ENCODE measurements at places on chromosomes 3 and 15.

GRCh38 chr3:125322166-125322565 is 53.0 kb downstream of the ZNF148 start:
- no peak for ATAC-seq

DNA sequence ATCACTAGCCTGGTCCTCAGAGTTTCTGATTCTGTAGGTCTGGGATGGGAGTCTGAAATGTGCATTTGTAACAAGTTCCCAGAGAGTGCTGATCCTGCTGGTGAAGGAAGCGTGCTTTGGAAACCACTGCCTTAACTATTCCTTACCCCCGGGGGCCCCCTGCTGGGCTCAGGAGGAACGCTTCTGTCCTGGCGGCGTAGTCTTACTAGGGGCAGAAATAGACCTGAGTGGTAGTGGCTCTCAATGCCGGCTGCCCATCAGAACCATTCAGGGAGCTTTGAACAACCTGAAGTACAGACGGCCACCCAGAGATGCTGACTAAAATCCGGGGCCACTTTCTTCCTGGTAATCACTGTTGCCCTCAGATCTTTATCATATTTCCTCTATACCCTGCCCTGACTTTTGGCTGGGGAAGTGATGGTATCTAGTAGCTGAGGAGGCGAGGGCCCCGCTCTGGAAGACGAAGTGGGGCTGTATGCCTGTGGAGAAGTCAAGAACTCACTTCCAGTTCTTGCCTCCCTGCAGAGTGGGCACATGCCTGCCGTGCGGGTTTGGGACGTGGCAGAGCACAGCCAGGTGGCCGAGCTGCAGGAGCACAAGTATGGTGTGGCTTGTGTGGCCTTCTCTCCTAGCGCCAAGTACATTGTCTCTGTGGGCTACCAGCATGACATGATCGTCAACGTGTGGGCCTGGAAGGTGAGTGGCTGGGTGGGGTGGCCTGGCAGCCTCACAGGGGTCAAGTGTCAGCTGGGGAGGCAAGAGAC is 16.3 kb upstream of the JMJD7 start:
- ATAC-seq = peak; percentile 86

DNA sequence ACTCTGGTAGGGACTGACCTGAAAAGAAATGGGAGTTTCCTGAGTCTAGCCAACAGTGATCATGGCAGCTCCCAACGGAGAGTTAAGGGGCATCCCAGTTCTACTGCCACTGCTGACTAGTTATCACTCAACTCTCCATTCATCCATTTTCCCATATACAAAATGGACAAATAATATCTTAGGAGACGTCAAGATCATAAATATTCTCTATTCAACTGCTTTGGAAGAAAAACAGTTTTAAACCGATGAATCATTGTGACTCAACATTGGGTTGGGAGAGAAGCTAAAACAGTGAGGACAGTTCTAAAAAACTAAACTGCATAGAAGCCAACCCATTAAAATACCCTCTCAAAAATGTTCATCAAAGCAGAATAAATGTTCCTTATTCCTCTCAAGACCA is 57.6 kb upstream of the CHRM5 start:
- no peak for ATAC-seq

DNA sequence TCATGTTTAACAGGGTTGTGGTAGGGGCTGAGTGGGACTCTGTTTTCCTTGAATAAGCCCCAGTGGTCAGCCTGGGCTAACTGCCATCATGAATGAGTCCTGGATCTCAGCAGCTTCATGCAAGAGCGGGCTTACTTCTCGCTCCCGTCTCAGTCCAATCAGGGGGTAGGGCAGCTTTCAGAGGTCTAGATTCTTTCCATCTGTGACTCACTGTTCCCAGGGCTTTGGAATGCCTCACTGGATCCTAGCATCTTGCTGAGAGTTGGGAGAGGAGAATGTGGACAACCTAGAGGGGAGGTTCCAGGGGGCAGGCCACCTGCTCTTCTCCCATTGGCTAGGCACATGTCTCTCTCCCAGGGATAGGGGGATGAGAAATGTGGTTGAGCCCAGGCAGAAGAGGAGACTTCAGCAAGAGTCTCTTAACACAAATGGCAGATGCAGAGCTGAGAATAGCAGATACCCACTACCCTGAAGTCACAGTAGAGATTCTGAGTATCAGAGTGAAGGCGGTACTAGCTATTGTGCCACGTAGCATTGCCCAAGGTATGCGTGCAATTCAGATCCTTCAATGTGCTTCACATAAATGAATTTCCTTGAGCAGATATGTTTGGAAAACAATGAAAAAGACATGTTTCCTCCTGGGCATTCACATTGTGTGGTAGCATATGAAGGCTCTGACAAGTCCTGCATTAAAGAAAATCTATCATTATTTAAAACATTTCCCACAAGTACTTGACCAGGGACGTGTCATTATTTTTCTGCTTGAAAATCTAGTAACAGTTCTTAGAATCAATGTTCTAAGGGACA is 257.7 kb upstream of the PROK2 start:
- ATAC-seq = no peak

DNA sequence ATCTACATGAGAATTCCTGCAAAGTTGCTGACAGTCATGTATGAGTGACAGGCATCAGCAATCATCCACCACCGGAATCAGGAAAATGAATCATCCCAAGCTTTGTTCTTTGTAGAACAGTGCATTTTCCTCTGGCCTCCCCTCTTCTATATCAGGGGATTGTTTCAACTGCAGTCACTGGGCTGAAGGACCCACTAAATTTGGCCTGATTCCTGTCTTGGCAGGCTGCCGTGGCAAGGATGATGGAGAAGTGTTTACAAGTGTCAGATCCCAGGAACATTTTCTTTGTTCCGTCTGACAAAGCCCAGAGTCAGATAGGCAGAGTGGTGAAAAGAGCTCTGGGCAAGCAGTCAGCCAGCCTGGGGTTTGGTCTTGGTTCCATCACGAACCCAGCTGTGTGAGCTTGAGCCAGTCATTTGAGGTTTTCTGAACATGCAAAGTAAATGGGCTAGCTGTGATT is 175.1 kb upstream of the TSC22D2 start:
- no peak for ATAC-seq

DNA sequence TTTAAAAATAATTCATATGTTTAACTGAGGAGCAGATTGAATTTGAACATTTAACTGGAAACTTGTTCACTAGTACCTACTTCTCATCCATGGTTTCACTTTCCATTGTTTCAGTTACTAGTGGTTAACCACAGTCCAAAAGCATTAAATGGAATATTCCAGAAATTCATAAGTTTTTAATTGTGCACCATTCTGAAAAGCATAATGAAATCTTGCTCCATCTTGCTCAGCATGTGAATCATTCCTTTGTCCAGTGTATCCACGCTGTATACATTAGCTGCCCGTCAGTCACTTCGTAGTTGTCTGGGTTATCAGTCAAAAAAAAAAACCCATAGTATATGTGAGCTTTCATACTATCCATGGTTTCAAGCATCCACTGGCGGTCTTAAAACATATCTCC is 217.6 kb downstream of the TPRG1 start:
- no peak for ATAC-seq

DNA sequence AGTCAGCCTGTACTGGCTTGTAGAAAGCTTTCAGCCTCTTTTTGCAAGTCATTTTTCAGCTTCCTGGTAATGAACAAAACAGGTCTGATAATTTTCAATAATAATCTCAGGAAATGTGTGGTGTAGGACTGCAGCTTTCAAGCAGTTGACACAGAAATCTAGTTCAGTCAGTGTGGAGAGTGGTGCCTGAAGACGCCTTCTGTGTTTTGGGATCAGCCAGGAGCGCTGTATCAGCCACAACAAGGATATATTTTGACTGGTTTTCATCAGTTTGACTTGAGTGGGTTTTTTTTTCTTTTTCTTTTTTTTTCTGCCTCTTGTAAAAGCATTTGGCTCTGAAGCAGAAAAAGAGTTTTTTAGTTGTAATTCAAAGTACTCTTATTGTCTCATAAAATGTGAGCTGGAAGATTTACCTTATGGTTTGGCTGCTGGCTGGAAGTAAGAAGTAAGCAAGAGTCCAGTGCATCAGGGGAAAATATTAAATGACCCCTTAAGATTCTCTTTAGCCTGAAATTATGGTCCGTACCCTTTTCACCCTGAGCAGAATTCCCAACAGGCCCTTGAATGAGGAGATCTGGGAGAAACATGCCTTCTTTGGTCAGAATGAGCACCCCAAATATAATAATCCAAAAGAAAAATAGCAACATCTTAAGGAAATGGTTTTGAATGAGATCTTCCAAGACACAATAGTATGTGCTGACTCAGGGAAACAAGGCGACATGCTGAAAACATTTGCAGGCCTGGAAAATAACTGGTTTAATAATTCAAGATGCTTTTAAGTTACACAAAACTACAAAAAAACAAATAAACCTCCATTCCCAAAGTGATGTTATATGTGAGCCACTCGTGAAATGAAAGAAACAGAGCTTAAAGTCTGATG is 332.7 kb upstream of the ADAMTS9 start:
- no peak for ATAC-seq

DNA sequence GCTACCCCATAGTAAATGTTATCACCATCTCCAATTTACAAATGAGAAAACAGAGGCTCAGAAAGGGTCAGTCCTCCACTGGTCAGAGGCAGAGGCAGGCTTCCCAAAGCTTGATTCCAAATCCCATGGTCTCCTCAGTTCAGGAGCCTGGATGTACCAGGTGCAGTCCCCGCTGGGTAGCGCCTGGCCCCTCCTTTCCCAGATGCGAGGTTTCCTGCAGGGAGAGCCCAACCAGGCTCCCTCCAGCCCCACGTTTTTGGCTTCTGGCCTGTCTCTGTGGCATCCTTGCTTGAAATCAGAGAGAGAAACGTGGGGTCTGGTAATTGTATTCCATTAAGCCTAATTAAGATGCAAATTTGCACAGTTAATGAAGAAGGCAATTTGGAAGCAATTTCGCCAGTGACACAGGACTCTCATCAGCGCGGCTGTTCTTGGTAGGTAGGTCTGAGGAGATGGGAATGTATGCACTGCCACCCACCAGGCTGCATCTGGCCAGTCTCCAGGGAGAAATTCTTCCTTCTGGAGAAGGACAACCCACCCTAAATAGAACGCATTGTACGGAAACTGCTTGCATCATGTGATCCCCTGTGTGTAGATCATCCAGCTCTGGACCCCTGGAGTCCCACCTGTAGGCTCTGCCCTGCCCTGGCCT is 50.5 kb downstream of the HRH1 start:
- no peak for ATAC-seq
